Mesendoderm (in vitro differentiated cells): ENCODE measurements at places on chromosomes 4 and X.

- DNase-seq = no peak
These were observed 105.5 kb downstream of the PACRGL start for GRCh38 chr4:20805716-20806115.

DNA sequence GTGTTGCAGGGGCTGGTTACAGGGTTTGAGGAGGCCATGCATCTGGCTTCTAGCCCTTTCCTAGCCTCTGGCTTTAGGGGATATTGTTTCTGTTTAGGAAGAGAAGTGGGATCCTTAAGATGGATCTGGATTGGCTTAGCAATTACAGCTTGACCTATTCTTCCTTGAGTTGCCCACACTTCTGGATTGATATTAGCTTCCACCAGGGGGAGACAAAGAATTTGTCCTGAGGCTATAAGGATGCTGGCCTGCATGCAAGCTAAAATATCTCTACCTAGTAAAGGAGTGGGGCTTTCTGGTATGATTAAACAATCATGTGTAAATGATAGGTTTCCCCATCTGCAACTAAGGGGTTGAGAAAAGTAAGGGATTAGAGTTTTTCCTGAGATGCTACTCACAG is 117.2 kb downstream of the TEX13C start:
- peak; percentile 40 for DNase-seq

DNA sequence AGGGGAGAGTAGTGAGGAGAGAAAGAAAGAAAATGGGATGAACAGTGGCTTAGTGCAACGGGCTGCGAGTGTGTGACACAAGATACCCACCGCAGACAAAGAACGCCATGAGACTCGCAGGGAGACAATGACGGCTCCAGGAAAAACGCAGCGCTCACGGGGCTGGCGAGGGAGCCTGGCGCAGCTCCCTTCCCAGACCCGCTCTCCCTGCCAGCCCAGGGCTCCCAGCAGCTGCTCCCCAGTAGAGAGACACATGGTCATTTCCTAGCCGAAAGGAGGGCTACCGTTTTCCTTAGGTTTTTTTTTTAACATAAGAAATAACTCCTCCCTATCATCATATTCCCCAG is 149.5 kb downstream of the MAML3 start:
- DNase-seq = peak; percentile 69

- no peak for DNase-seq
These were observed 14.6 kb downstream of the CTBP1 start for GRCh38 chr4:1234309-1234695.

DNA sequence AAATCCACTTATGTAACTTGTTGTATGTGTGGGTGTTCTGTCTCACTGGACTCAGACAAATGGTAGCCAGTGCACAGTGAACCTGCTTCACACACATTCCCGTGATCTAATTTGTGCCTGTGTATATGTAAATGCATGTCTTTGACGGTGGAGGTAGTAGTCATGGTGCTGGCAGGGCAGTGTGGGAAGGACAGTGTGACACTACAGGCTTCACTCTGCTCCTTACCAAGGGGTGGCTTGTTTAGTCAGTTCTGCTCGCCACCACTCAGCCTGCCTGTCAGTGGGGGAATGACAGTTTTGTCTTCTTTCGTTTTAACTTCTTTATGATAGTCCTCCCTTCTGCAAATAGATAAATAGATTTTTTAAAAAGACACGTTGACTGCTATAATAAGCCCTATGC is 17.7 kb upstream of the PAQR3 start:
- DNase-seq = no peak

GRCh38 chr4:118775405-118775804 is 60.5 kb downstream of the SEC24D start:
- peak; percentile 18 for DNase-seq

- no peak for DNase-seq
These were observed 5.1 kb downstream of the MXD4 start for GRCh38 chr4:2256781-2257191.

DNA sequence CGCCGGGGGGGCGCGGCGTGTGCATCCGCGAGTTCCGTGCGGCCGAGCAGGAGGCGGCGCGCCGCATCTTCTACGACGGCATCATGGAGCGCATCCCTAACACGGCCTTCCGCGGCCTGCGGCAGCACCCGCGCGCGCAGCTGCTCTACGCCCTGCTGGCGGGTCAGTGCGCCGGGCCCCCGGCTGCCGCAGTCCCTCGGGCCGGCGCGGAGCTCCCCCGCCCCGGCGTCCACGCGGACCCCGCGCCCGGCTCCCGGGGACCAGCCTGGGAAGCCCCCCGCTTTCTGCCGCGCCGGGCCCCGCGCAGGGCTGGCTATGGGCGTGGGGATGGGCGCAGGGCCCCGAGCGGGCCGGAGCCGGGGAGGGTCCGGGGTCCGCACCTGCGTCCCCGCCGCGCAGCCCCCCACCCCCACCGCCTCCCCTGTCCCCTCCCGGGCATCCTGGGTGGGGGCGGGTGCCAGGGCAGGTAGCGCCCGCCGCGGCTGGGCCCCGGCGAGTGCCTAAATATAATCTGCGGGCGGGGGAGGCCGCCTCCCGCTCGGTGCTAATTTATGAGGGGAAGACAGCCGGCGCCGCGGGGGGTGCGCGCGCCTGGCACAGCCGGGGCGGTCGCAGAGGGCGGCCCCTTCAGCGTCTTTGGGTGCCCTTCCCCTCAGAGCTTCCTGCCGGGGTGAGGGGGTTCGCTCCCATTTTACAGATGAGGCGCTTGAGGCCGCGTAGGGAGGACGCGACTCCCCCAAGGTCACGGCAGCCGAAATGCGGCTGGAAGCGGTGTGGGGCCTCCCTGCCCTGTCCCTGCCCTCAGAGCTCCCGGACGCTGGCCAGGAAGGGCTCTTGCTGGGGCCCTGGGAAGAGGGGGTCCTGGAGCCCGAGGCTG is 837 bp downstream of the NAT8L start:
- no peak for DNase-seq

GRCh38 chr4:117771647-117772337 is 262.5 kb upstream of the NDST3 start:
- DNase-seq = peak; percentile 79

DNA sequence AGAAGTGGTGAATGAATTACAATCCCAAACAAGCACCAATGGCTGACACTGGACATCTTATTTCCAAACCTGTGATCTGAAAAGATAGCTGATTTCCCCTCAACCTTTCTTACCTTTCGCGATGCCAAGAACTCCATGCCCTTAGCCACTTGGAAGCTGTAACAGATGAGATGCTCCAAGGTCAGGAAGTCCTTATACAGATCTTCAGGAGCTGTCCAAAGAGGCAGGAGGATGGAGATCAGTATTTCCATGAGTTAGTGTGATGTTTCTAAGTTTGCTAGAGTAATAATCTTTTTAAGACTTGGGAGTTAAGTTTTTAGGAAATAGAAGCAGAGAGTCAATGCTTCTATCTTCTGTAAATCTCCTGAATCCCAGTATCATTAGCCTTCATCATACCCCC is 32.9 kb downstream of the KDR start:
- DNase-seq = no peak

GRCh38 chr4:81874661-81875515 is 403.2 kb upstream of the RASGEF1B start:
- peak; percentile 36 for DNase-seq

GRCh38 chr4:11765849-11766453 is 337.3 kb upstream of the HS3ST1 start:
- peak; percentile 71 for DNase-seq
